ENCODE measurements at places on chromosomes 7 and 10. TPM values are rescaled to one million over a fixed set of nuclear protein-coding genes. Genes with fewer than 3 reads are reported as not detected.

DNA sequence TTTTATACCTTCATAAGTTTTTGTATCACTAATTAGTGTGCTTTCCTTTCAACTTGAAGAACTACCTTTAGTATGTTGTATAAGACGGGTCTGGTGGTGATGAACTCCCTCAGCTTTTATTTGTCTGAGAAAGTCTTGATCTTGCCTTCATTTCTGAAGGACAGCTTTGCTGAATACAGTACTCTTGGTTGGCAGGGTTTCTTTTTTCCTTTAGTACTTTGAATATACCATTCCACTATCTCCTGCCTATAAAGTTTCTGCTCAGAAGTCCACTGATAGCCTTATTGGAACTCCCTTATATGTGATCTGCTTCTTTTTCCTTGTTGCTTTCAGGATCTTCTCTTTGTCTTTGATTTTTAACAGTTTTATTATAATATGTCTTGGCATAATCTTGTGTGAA lies 230.9 kb downstream of the HPSE2 start:
- no peaks in the 10 kb centered on the region for H3K4me1 ChIP-seq
- no peak overlapping the region for H3K27ac ChIP-seq
- DNase-seq = no peak
- H3K36me3 ChIP-seq = no peaks in the 10 kb centered on the region

DNA sequence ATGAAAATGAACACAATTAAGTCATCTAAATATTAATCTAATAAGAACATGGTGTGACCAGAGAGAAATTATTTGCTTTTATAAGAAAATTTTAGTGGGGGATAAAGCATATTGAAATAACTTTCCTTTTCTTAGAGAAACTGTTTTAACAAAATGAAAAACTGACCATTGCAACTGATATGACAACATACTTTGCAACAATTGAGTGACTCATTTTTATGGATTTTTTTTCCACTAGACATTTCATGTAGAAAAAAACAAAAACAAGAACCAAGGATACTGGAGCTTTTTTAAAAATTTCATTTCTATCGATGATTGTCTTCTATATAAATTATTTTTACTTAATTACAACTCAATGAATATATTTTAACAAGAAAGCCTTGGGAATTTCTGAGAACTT lies 90.0 kb downstream of the C1GALT1 start:
- H3K4me1 ChIP-seq = 0 out of 2 replicates have a peak, but pooled peaks cover 4% of the 10 kb centered on the region
- no peak overlapping the region for H3K27ac ChIP-seq
- no peak overlapping the region for H3K4me3 ChIP-seq
- no peaks in the 10 kb centered on the region for H3K36me3 ChIP-seq
- no peak for DNase-seq

DNA sequence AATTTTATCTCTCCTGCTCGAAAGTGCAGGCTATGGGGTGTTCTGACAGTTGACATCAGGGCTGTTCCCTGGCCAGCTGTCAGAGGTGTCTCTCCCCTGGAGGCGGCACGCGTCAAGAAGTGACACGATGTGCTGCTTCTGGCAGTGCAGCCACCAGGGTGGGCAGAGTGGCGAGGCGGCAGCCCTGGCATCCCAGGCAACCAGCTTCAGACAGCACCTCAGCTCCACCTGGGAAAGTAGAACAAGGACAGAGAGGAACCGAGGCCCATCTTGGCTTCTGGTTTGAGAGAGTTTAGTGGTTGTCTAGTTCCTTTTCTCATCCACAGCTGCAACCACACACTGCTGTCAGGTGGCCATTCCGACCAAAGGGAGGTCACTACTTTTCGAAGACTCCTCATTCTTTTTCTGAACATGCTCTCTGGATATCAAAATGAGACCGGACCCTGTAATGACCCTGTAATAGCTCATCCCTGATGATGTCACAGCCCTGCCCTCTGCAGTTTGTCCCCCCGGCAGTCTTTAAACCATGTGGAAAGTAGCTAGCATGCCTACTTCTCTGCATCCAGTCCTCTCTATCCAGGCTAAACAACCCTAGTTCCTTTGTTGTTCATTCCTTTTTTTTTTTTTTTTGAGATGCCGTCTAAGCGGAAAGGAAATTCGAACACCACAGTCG lies 381.0 kb upstream of the NRP1 start:
- H3K27me3 ChIP-seq = no peaks in the 10 kb centered on the region
- no peak overlapping the region for H3K27ac ChIP-seq
- H3K4me3 ChIP-seq = no peak overlapping the region

ZNF786 gene
- total RNA-seq = 19.8 TPM

GRCh38 chr7:122363144-122363543 lies 58.6 kb upstream of the FEZF1 start:
- H3K4me1 ChIP-seq = peaks cover 15% of the 10 kb centered on the region
- no peak overlapping the region for H3K4me3 ChIP-seq
- H3K27me3 ChIP-seq = no peaks in the 10 kb centered on the region
- DNase-seq = no peak
- H3K36me3 ChIP-seq = 0 out of 2 replicates have a peak, but pooled peaks cover 4% of the 10 kb centered on the region

DNA sequence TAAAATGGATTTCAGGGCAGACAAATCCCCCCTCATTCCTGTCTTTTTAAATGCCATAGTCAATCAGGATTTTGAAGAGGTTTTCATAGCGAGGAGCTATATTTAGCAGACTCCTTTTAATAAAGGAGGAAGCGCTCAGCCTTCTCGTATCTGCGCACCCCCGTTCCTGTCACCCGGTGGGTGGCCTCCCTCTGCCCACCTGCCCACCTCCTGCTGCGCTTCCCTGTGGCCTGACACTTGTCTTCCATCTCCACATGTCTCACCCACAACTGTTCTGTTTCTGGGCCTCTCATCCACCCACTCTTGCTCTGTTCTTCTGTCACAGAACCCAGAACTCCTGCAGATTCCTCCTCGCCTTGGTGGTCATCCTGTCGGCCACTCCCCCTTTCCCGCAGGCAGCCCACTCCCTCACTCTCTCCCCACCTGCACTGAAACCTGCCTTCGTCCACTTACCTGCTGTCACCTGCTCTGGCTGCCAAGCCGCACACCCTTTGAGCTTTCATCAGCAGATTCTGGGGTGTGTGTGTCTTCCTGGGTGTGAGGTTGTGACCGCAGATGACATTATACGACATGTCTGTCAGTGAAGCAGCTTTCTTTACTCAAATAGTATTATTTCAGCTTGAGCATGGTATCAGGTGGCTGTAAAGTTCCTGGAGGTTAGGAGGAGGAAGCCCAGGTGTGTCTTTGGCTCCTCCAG lies 163.5 kb upstream of the AGK start:
- H3K27ac ChIP-seq = no peak overlapping the region
- no peak overlapping the region for H3K4me3 ChIP-seq
- no peaks in the 10 kb centered on the region for H3K27me3 ChIP-seq
- DNase-seq = no peak
- no peaks in the 10 kb centered on the region for H3K4me1 ChIP-seq

Measured in GM23338 (cell line).